Glomerular endothelial cell (primary cell): ENCODE measurements at places on chromosomes 7 and 10.

DNA sequence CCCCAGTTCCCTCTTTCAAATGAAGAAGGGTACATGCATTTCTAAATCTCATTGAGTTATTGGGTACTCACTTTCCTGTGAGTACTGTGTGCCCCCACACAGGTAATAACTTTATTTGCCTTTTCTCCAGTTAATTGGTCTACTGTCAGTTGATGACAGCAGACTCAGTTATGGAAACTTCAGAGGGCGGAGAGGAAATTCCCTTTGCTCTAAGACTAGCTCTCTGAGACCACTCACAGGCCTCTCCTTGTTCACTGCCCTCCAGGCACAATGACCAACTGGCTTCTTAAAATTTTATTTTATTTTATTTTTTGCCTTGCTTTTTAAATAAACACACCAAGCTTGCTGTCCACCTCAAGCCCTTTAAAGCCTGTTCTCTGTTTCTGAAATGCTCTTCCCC, 235.8 kb upstream of the AOAH start:
- no peak for DNase-seq

- no peak for DNase-seq
These were observed 76.5 kb downstream of the FAM53B start for GRCh38 chr10:124667425-124668345.

DNA sequence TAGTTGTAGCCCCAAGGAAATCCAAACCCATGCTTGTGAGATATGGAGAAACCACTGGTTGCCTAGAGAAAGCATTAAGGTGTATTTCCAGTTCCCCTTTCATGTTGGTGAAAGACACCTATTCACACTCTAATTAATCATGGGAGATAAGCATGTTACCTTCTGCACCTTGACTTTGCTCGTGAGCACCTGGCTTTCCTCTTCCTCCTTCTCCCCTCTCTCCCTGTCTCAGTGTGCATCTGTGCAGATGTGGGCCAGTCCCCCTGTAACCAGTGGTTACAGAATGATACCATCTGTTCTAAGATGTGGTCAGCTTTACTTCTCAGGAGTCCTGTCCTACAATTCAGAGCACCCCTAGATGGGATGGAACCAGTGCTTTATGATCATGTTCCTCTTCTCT, 160.6 kb downstream of the LCOR start:
- no peak for DNase-seq

DNA sequence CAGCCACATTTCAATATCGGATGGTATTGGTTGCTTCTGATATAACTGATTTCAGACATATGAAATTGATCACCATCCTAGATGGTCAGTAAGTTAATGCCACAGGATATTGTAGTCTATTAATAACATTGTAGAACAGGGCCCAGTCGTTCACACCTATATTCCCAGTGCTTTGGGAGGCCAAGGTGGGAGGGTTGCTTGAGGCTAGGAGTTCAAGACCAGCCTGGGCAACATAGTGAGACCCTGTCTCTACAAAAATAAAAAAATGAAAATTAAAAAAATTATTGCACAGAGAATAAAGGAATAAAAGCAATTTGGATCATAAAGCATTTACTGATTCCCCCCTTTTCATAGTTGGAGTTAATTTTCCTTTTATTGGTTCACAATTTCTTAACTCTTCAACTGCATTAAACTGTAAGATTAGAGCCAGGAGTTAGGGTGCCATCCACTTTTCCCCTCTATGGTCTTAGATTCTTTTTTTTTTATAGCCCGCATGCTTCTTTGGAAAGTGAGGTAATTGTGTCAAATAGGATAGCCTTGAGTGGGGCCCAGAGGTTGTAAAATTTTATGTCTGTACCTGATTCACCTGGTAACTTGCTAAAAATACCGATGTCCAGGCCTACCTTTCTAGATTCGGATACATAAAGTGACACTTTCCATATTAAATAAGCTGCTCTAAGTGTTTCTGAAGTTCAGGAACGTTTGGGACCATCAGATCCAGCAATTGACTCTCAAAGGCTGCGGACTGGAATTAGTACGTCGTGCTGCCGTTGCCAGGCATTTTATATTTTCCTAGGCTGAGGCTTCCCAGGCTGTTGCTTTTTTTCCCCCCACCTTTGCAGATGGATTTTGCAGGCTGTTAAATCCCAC, 24.7 kb downstream of the ADK start:
- no peak for DNase-seq

DNA sequence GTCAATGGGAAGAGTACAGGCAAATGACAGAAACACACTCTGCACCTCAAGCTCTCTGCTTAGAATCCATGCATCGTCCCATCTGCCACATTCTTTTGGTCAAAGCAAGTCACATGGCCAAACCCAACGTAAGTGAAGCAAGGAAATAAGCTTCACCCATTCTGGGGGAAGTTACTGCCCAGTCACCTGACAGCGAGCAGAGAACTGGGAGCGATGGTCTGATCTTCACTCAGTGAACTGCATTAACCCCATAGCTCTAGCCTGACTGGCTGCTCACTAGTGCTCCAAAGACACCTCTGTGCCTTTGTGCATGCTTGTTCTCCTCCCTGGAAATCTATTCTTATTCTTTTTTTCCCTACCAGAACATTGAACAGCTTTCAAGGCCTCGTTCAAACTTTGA, 89.9 kb downstream of the APBB1IP start:
- no peak for DNase-seq

DNA sequence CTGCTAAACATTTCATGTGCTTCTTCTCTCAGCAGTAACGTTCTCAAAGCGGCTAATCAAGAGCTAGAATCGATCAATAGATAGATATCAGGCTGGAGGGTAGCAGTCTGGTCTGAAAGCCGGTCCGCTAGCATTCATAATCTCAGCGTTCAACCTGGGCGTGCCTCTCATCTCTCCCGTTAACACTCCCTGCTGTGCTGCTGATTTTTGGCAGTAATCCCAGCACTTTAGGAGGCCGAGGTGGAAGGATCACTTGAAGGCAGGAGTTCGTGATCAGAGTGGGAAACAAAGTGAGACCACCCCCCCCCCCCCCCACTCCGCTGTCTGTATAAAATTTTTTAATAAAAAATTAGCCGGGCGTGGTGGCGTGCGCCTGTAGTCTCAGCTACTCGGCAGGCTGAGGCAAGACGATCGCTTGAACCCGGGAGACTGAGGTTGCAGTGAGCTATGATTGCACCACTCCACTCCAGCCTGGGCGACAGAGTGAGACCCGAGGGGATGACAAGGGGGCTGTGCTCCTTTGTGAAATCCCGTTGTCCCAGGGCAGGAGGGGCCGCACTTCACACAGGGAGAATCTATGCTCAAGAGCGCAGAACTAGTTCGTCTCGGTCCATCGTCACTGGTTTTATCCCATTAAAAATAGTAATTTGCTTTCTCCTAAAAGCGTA, 624 bp upstream of the CEP55 start:
- no peak for DNase-seq

GRCh38 chr10:131081376-131081775, 230.1 kb downstream of the TCERG1L start:
- no peak for DNase-seq

DNA sequence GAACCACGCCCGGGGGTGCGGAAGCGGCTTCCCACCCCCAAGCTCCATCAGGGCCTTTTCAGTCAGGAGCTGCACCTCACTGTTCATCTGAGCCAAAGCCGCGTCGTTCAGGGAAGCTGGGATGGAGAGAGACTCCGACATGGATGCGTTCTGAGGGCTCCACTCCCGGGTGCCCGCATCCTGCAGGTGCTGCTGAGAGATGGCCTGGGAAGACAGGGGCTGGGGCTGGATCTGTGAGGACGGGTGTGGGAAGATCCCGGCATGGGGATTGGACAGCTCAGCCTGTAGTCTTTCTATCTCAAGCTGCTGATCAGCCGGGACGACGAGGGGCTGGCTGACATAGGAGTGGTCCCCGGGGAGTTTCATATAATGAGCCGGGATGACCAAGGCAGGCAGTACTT, 45.0 kb upstream of the NMT2 start:
- DNase-seq, result no peak

DNA sequence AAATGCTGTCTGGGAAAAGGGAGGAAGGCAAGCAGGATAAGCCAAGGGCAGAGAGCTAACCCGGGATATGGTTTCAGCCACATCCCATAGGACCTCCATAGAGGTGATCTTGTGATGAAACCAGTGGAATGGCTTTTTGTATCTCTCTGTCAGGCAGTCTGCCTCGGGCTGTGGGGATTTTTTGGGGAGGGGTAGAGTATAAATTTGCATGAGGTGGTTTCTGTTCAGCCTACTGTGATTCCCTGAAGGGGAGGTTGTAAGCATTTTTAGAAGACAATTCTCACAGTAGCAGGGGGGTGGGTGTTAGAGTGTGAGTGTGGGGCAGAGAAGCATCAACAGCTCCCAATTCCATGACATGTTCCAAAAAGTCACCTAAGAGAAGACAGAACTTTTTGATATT, 11.8 kb downstream of the OR9A2 start:
- DNase-seq, result no peak

- no peak for DNase-seq
These were observed 136.0 kb downstream of the UBE2H start for GRCh38 chr7:129816742-129817141.

GRCh38 chr10:102647443-102648268, 3.4 kb downstream of the TRIM8 start:
- DNase-seq, result no peak

GRCh38 chr10:76695069-76695468, 942.5 kb downstream of the KCNMA1 start:
- DNase-seq, result no peak

DNA sequence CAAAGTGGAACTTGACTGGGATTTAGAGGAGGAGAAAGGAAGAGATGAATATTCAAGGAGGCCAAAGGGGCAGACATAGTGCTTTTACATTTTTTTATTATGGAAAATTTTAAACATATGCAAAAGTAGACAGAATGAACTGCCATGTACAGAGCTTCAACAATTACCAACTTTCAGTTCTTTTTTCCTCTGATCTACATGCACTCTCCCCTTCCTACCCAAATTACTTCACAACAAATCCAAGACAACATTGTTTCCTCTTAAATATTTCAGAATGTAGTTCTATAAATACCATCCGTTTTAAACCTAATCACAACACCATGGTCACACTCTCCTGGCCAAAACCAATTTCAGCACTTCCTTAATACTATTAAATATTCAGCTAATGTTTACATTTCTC, 83.5 kb upstream of the FZD1 start:
- no peak for DNase-seq

- no peak for DNase-seq
These were observed 617.4 kb downstream of the CCSER2 start for GRCh38 chr10:84945791-84946190.

- DNase-seq, result no peak
These were observed 73.3 kb downstream of the SKIDA1 start for GRCh38 chr10:21452203-21452602.

DNA sequence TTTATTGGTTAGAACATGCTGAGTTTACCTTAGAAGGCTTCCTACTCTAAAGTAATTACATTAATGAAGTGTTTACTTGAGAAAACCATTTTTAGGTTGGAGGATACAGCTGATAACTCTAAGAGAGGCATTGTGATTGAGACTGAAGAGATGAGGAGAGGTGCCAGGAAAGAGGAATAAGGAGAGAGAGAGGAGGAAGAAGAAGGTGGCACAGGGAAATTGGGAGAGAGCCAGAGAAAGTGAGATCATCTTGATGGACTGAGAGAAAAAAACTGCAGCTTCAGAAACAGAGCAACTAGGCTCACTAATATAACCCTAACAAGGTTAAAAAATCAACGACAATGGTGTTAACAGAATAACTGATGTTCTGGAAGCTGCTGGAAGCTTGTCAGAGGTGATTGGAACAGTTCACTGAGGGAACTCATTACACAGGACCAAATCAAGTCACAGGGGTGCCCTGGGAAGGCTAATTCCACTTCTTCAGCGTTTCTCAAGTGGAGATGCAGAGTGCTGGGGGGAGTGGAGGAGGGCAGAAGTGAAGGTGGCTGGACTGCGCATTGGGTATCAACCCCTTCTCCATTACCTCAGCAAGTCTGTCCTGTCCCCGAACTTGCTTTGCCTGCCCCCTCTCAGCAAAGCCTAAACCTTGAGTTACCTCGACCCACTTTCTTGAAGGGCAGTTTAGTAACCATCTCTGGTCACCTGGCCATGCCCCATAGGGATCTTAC, 6.9 kb upstream of the SORBS1 start:
- DNase-seq, result no peak

DNA sequence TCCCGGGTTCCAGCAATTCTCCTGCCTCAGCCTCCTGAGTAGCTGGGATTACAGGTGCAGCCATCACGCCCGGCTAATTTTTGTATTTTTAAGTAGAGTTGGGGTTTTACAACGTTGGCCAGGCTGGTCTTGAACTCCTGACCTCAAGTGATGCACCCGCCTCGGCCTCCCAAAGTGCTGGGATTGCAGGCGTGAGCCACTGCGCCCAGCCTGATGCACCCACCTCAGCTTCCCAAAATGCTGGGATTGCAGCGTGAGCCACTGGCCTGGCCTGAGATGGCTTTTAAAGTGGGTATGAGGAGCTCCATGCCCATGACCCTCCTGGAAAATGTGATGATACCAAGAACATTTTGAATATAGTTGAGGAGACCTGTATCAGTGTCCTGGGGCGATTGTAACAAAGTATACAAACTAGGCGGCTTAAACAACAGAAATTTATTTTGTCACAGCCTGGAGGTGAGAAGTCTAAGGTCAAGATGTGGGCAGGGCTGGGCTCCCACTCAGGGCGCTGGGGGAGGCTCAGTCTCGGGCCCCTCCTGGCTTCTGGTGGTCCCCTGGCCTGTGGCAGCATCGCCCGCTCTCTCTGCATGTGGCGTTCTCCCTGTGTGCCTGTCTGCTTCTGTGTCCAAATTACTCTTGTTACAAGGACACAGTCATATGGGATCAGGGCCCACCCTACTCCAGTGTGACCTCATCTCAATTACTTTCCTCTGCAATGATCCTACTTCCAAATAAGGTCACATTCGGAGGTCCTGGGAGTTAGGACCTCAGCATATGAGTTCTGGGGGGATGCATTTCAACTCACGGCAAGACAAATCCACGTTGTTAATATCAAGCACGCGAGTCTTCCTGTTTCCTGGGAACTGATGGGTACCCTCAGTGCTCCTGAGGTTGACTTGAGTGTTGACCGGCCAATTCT, 108.8 kb downstream of the ACTR3B start:
- no peak for DNase-seq

- no peak for DNase-seq
These were observed 15.9 kb upstream of the AKR1E2 start for GRCh38 chr10:4810092-4810491.

DNA sequence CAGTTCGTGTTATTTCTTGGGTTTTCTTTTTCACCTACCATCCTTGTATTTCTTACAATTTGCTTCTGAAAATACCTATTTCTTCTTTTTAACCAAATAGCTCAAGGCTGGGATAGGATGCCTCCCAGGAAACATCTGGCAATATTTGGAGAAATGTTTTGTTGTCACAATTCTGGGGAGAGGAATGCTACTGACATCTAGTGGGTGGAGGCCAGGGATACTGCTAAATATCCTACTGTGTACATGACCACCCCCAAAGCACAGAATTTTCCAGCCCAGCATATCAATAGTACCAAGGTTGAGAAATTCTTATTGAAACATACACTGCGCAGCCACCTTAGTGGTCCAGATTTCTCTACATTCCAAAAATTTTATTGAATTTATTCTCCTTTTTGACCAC, 55.5 kb downstream of the CNTNAP2 start:
- no peak for DNase-seq

- DNase-seq, result no peak
These were observed 273.2 kb downstream of the ELFN1 start for GRCh38 chr7:1943326-1943725.
